ENCODE measurements at places on chromosomes 3 and 15.

DNA sequence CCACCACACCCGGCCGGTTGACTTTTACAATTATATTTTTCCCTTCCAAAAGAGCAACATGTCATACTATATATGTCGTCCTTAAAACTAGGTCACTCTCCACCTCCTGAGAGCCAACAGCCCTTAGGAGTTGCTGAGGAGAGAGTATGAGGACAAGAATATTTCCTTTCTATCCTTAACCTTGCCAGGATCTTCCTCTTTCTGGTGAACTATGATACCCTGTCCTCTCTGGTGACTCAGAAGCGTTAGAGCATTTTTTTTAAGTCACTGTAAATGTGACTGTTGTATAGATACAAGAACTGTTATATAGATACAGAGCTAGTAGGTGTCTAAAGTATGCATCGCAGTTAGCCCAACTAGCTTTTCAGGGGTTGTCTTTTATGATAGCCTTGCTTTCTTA, 33.7 kb upstream of the MTHFS start:
- no peaks in the 10 kb centered on the region for H3K36me3 ChIP-seq
- H3K27me3 ChIP-seq, result no peaks in the 10 kb centered on the region
- no peaks in the 10 kb centered on the region for H3K4me1 ChIP-seq

GRCh38 chr3:159919873-159920272, 68.8 kb upstream of the IL12A start:
- no peak for DNase-seq
- H3K36me3 ChIP-seq, result no peaks in the 10 kb centered on the region
- H3K4me3 ChIP-seq, result no peak overlapping the region
- no peaks in the 10 kb centered on the region for H3K4me1 ChIP-seq
- no peaks in the 10 kb centered on the region for H3K27me3 ChIP-seq
- H3K27ac ChIP-seq, result no peak overlapping the region

GRCh38 chr3:39216176-39216790, 23.9 kb upstream of the XIRP1 start:
- no peak for DNase-seq
- H3K27ac ChIP-seq, result no peak overlapping the region
- no peaks in the 10 kb centered on the region for H3K27me3 ChIP-seq
- no peak overlapping the region for H3K4me3 ChIP-seq
- H3K4me1 ChIP-seq, result no peaks in the 10 kb centered on the region
- no peaks in the 10 kb centered on the region for H3K36me3 ChIP-seq

DNA sequence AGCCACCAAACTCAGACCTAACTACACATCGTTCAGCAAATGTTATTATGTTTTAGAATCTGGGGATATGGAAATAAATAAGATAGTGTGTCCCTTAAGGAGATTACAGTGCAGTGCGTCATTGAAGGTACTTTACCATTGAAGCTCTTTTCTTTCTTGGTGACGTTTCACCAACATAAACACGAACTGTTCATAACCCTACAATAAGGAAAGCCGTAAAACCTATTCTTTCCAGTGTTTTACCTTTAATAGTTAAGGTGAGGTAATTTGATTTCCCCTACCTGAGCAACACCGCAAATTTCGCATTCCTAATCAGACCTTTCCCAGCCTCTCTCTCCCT, 826 bp downstream of the CCDC66 start:
- peak overlapping the region; percentile 93 for H3K27ac ChIP-seq
- peak overlapping the region; percentile 79 for H3K4me3 ChIP-seq
- DNase-seq, result no peak
- H3K4me1 ChIP-seq, result peaks cover 8% of the 10 kb centered on the region

All from effector memory CD4-positive, alpha-beta T cell (primary cell).